ENCODE measurements at places on chromosomes 6 and 20. TPM values are rescaled to one million over a fixed set of nuclear protein-coding genes. Genes with fewer than 3 reads are reported as not detected.

DNA sequence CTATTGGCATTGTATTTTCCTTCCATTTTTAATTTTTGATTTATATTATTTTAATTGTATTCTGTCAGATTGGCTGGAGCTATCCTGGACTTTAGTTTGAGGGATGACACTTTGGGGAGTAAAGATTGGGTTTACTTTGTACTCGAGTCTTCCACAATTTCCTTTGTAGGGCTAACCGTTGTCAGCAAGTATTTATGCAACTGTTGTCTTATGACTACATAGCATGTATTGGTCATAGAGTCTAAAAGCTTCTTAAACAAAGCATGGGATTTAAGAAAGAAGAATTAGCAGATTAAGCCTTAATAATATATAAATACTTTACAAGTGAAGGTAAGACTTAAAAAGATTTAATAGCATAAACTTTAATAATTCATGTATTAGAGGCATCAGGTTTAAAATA lies 19.6 kb downstream of the FARS2 start:
- no peak for DNase-seq
- H3K27me3 ChIP-seq = no peaks in the 10 kb centered on the region
- peaks cover 49% of the 10 kb centered on the region for H3K4me1 ChIP-seq
- no peak overlapping the region for H3K4me3 ChIP-seq

- no peaks in the 10 kb centered on the region for H3K4me1 ChIP-seq
- H3K36me3 ChIP-seq = no peaks in the 10 kb centered on the region
- no peak overlapping the region for H3K4me3 ChIP-seq
- H3K27ac ChIP-seq = no peak overlapping the region
- no peak for DNase-seq
Observed at GRCh38 chr6:9361749-9362148, 926.4 kb upstream of the SLC35B3 start.

DNA sequence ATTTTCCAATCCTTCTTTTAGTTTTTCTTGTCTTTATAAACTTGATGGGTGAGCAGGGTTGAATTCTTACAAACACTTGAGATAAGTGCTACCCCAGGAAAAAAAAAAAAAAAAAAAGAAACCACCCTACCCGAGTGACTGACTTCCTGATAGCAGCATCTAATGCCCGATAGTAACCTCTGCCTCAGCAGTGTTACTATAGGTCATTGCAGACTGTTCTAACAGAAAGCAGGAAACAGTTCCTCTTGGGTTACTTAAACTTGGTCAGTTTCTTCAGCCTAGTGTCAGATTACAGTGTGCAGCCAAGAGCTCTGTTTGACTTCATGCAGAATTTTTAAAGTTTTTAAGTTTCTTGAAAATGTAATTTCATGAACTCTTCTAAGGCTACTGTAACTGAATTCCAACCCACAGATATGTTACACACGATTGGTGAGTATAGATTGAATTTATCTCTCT lies 2.1 kb downstream of the MYLIP start:
- peaks cover 35% of the 10 kb centered on the region for H3K4me1 ChIP-seq
- H3K27ac ChIP-seq = peak overlapping the region; percentile 96
- H3K36me3 ChIP-seq = peaks cover 42% of the 10 kb centered on the region
- H3K4me3 ChIP-seq = peak overlapping the region; percentile 93

Gene SLC32A1
- total RNA-seq = not detected

Gene SNHG17
- 75.3 TPM for total RNA-seq

DNA sequence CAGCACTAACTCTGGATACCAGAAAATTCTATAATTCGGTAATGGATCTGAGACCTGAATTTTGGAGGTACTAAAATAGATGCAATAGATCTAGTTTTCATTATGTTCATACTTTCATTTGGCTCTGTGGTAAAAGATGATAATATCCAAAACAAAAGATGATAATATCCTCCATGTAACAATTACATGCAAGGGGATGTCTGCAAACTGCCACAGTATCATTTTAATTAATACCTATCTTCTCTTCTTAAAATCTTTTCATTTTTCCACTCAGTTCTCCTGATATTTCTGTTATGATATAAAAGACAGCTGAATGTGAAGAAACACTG lies 15.6 kb downstream of the BTN2A1 start:
- peak overlapping the region; percentile 98 for H3K27ac ChIP-seq
- no peaks in the 10 kb centered on the region for H3K27me3 ChIP-seq
- peak overlapping the region; percentile 99 for H3K4me3 ChIP-seq

Gene MSH5
- 8.3 TPM for total RNA-seq
